ENCODE measurements at places on chromosomes 2 and 18.

GRCh38 chr18:55650363-55650870 lies 62.4 kb upstream of the TCF4 start:
- DNase-seq, result no peak

DNA sequence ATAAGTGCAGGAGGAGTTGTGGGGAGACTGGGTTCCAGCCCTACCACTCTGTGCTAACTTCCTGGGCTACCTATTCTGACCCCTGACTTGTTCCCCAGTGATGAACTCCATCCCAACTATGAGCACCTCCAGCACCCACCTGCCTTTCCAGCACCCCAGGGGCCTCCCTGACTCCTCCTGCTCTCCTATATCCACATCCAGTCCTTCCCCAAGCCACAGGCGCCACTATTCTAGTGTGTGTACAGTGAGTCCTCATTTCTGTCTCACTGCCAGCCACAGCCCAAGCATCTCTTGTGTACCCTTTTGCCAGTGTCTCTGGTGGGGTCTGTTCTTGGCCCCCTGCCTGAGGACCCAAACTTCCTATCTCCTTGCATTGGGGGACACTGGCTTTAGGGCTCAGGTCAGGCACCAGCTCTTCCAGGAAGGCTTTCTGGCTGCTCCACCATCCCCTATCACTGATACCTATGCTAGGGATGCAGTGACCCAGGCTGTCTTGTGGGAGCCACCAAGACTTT lies 145.2 kb downstream of the INHBB start:
- no peak for DNase-seq

- peak; percentile 24 for DNase-seq
Measured at GRCh38 chr2:113370478-113371091, 66.9 kb upstream of the ZNG1B start.

DNA sequence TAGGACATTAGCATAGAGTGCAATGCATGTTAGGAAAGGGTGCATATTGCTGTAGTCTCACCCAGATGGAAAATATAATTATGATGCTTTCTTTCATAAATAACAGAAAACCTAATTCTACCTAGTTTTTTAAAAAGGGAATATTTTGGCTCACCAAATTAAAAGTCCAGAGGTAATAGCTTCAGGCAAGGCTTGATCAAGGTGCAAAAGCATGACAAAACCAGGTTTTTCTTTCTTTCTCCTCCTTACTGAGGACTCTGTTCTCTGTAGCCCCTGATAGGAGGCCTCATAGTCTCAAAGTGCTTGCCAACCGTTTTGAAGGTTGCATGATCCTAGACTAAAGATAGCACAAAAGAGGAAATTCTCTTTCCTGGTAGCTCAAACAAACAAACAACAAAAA lies 349.9 kb downstream of the CTNNA2 start:
- DNase-seq, result no peak

- no peak for DNase-seq
Measured at GRCh38 chr2:170493426-170494097, 221.6 kb upstream of the SP5 start.

DNA sequence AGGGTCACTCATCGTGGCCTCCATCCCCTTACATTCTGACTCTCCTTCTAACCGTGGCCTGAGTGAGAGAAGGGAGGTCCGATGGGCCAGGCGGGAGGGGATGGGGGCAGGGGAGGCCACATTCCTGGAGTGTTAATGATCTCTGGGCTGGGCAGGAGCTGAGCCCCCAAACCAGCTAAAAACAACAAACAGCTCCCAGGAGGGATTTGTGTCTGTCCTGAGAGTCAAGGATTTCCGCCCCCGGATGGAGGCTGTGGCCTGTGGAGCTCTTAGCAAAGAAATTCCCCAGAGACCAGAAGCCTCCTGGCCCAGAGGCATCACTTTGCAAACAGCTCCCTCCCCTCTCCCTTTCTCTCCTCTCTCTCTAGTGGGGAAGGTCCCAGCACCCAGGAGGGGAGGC lies 23.5 kb downstream of the EMX1 start:
- DNase-seq, result no peak

DNA sequence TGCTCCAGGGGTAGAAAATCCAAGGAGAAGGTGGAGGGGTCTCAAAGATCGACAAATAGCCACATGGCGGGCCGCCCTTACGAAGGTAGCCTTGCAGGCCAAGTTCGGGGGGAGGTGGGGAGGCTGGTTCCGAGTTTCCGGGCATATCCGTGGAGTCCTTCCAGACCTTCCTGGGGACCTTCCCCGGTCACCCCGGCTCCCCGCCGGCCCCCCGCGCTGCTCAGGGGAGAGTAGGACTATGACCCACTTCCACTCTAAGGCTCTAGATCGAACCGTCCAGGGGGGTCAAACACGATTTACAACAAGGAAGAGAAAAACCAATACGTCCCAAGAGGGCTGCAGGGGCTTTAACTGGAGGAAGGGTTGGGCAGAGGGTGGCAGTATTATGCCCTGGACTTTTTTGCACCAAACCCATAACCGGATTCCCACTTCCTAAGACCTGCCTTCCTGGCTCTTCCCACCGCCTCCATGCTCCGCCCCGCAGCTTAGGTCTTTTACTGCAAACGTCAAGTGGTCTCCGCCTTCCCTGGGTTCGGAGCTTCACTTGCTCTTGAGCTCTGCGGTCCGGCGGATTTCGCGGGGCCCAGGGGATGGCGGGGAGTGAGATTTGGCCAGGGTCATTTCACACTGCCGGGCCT lies 779 bp upstream of the LYPD6 start:
- no peak for DNase-seq

- no peak for DNase-seq
Measured at GRCh38 chr2:232541195-232541960, 1.9 kb downstream of the CHRNG start.

- no peak for DNase-seq
Measured at GRCh38 chr2:191501561-191502168, 176.3 kb upstream of the NABP1 start.

DNA sequence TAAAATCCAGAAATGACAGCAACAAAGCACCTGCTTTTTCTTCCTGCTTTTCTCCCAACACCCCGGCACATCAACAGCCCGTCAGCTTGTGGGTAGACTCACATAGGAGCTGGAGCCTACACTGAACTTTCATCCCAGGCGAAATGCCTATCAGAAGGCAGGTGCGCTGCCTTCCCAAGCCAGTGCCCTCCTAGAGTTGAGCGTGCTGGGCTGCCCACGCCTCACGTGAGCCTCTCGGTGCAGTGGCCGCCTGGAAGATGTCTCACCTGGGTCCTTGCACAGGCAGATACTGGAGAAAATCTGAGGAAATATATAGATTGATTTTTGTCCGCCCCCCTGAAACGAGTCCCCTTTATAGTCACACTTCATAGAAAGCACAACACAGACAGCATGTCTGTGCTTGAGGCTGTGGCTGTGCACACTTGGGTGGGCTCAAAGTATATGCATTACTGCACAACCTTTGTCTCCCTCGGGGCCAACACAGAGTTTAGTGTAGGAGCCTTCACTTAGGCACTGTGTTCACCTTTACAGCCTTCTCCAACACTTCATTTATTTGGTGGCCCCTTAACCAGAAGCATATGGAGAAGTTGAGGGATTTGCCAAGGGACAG lies 112.5 kb downstream of the SMAD7 start:
- DNase-seq, result no peak

- no peak for DNase-seq
Measured at GRCh38 chr18:49563701-49564517, 2.1 kb downstream of the LIPG start.

DNA sequence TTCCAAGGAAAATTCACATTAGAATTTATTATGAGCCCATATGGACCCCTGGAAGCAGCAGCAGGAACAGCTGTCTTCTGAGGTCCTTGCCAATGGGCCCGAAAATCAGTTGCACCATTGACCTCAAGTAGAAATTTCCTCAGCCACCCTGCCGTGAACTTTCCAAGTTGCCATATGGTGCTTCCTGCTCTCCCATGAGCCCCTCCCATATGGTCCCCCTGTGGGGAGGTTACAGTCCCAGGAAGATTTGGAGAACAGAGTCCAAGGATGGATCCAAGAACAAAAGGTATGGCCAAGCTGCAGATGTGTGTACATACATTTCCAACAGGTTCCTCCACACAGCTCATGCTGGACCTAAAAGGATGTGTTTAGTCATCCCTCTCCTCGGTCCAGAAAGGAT lies 34.6 kb downstream of the DIPK1C start:
- no peak for DNase-seq

DNA sequence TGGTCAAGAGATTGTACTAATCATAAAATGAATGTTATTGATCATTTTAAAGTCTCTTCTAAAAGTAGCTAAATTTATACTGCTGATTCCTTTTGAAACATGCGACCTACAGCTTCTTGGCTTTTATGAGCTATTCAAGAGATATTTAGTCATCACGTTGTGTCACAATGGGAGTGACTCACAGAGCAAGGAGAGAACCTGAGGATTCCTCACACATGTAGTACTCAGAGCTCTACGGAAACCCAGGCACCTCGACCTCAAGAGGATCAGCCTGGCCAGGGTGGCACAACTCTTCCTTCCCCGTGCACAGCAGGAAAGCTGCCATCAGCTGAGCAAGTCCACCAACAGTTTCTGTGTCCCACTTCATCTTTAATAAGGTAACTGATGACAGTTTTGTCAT lies at the start of gene DHRS9:
Gene DHRS9 (plus strand): TSS at position 223 of the 400 bp plus-strand sequence. CDS start 12,019 bp downstream, outside the sequence.
- no peak for DNase-seq

GRCh38 chr18:13653746-13654433 lies 72.5 kb downstream of the FAM210A start:
- DNase-seq, result no peak

DNA sequence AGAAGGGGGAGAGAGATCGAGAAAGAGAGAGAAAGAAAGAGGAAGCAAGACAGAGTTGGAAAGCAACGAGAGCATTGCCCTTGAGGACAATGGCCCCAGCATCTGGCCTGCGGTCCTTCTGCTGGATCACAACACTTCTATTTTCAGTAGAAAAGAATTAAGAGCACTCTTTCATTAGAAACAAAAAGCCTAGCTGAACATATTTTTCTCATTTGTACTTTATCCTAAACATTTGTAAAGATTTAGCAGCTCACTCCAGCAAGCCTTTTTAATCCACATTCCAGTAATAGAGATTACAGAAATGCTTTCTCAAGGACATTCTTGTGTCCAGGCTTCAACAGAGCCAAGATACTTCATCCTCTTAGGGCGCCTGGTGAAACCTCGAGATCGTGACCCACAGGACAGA lies 31.6 kb upstream of the AFF3 start:
- no peak for DNase-seq

DNA sequence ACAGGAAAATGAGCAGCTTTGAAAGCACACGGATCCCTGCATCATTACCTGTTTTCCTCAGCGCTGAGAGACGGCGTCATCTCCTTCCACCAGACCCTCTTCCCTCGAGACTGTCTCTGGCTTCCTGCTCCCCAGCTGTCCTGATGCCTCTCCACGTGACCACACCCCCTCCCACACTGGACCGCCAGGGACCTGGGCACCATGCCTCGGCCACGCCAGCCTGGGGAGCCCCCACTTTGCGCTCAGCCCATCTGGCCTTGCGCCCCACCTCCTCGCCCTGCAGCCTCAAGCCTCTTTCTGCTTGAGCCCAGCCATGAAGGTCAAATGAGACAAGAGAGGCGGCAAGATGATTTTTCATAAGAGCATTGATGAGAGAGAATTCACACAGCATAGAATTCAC lies 66.0 kb upstream of the ACKR3 start:
- no peak for DNase-seq

GRCh38 chr2:102251042-102251848 lies 60.1 kb upstream of the IL1RL1 start:
- DNase-seq, result peak; percentile 35

DNA sequence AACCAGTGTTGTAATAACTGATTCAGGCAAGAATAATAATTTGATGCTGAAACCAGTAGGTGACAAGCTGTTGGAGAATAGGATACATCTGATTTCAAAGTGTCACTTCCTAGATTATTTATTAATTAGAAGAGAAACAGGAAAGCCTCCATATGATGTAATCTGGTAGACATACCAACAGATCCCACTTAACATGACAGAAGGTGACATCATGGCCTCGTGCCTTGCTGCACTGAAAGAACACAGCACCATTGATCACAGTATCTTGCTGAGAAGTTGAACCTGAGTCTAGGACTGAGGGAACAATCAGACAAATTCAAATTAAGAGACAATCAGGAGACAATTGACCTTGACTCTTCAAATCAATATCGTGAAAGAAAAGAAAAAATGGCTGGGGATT lies 131.6 kb upstream of the DLGAP1 start:
- no peak for DNase-seq

DNA sequence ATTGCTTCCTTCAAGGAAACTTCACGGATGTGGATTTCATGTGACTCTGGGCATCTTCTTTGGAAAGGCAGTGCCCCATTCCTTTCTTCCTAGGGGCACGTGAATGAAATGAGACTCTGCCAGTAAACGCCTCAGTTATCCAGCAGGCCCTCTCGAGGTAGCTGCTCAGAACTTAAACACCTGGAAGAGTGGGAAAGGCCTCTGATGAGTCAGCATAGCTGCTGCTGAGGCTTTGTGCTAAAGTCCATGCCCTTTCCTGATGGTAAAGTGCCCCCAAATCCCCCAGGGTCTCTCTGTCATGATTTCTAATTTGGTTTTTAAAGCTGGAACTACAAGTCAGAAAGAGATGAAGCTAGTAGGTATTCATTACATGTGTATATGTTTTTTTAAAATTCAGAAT lies 3.8 kb downstream of the SLC1A4 start:
- DNase-seq, result no peak

DNA sequence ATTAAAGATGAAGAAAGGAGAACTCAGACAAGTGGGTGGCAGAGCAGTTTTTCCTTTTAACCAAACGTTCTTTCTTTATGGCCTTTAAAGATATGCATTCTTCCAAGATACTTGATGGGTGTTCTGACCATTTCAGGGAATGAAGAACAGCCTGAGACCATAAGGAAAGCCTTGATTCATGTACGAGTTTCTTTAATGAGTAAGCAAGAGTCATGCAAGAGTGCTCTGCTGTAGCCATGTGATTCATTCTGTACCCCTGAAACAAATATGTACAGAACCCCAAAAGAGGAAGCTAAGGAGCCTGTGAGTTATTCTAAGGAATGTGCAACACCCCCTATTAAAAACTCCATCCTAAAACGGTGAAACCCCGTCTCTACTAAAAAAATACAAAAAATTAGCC lies 372.8 kb downstream of the MTX2 start:
- no peak for DNase-seq

GRCh38 chr18:36325846-36326245 lies 28.3 kb downstream of the FHOD3 start:
- DNase-seq, result no peak

DNA sequence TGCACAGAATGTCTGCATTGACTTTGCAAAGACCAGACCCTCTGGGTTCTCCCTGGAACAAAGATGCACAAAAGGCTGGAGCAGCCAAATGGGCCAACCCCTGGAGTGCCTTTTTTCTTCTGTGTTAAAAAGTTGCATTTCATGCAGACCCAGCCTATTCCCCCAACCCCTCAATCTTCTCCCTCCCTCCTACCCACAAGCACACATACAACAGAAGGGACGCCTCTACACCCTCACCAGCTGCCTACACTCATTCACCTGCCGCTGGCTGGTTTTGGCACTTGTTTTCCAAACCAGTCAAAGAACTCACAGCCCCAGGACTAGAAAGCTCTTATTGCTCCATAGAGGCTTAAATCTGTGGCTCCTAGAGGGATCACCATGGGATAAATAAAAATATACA lies 16.6 kb downstream of the MARCHF4 start:
- no peak for DNase-seq
